Activated CD8-positive, alpha-beta memory T cell treated with anti-CD3 and anti-CD28 coated beads for 36 hours (primary cell): ENCODE measurements at places on chromosomes 12 and 14. TPM values are rescaled to one million over a fixed set of nuclear protein-coding genes. Genes with fewer than 3 reads are reported as not detected.

The VIPAS39 gene
- total RNA-seq, result 18.3 TPM

The GPD1 gene
- total RNA-seq, result 0.44 TPM

The IRAK3 gene
- total RNA-seq, result 0.25 TPM

The RASAL1 gene
- total RNA-seq, result 0.19 TPM

The TMEM121 gene
- 18.3 TPM for total RNA-seq

The PELI2 gene
- total RNA-seq, result 2.6 TPM

The TMEM229B gene
- total RNA-seq, result 1.5 TPM

The ART4 gene
- total RNA-seq, result not detected

The FAR2 gene
- 7.1 TPM for total RNA-seq

The FAM186B gene
- not detected for total RNA-seq

The ZBTB25 gene
- total RNA-seq, result 25.4 TPM

The IFNG-AS1 gene
- 0.57 TPM for total RNA-seq

The FAM222A gene
- 2.5 TPM for total RNA-seq

The SMCO2 gene
- not detected for total RNA-seq

The GPR65 gene
- 16.8 TPM for total RNA-seq

The NUDT14 gene
- 8.4 TPM for total RNA-seq

The GYS2 gene
- total RNA-seq, result not detected

The ADCY6 gene
- total RNA-seq, result 0.25 TPM

The LYZ gene
- not detected for total RNA-seq

The DACT1 gene
- total RNA-seq, result 0.48 TPM

The NDRG2 gene
- total RNA-seq, result 4.5 TPM

The AKAP3 gene
- total RNA-seq, result 2.0 TPM

The KLHL33 gene
- total RNA-seq, result 0.11 TPM

The FAM181A gene
- total RNA-seq, result not detected

The KCNMB4 gene
- total RNA-seq, result 0.40 TPM

The HCAR1 gene
- total RNA-seq, result 0.08 TPM

The IRF9 gene
- 52.4 TPM for total RNA-seq

The RERG gene
- not detected for total RNA-seq

The TEX52 gene
- not detected for total RNA-seq

The VRTN gene
- not detected for total RNA-seq

The PTCSC3 gene
- total RNA-seq, result not detected

The SOX5 gene
- total RNA-seq, result not detected

The TBX3 gene
- not detected for total RNA-seq

The PRH2 gene
- total RNA-seq, result not detected

The HPD gene
- total RNA-seq, result not detected

The PRKAG1 gene
- total RNA-seq, result 69.4 TPM

The RDH16 gene
- total RNA-seq, result 0.19 TPM

The CCDC175 gene
- total RNA-seq, result not detected

The NKX2-1 gene
- total RNA-seq, result not detected

The HOXC12 gene
- not detected for total RNA-seq

The DYNLL1 gene
- total RNA-seq, result 277 TPM

The HHIPL1 gene
- not detected for total RNA-seq

The EML5 gene
- total RNA-seq, result 3.9 TPM
